HCT116 (cell line): ENCODE measurements at places on chromosomes 2 and 18. TPM values are rescaled to one million over a fixed set of nuclear protein-coding genes. Genes with fewer than 3 reads are reported as not detected.

Gene NRP2
- total RNA-seq: 1.2 TPM

DNA sequence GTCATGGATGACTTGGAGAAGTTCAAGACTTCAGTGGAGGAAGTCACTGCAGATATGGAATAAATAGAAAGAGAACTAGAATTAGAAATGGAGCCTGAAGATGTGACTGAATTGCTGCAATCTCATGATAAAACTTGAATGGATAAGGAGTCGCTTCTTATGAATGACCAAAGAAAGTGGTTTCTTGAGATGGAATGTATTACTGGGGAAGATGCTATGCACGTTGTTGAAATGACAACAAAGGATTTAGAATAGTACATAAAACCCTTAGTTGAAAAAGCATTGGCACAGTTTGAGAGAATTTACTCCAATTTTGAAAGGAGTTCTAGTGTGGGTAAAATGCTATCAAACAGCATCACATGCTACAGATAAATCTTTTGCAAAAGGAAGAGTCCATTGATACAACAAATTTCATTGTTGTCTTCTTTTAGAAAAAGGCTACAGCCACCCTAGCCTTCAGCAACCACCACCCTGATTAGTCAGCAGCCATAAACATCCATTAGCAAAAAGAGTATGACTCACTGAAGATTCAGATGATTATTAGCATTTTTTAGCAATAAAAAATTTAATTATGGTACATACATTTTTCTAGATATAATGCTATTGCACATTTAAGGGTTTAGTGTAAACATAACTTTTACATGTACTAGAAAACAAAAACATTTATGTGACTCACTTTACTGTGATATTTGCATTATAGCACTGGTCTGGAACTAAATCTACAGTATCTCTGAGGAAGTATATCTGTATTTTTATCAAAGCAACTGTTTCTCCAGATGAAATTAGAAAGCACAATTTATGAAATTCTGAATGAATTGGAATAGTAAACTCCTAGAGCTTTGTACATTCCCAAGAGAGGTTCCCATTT, 110.5 kb upstream of the TACR1 start:
- H3K36me3 ChIP-seq: no peaks in the 10 kb centered on the region
- no peaks in the 10 kb centered on the region for H3K27me3 ChIP-seq
- H3K27ac ChIP-seq: no peak overlapping the region
- H3K4me1 ChIP-seq: no peaks in the 10 kb centered on the region

Gene CCL20
- 0.30 TPM for total RNA-seq

DNA sequence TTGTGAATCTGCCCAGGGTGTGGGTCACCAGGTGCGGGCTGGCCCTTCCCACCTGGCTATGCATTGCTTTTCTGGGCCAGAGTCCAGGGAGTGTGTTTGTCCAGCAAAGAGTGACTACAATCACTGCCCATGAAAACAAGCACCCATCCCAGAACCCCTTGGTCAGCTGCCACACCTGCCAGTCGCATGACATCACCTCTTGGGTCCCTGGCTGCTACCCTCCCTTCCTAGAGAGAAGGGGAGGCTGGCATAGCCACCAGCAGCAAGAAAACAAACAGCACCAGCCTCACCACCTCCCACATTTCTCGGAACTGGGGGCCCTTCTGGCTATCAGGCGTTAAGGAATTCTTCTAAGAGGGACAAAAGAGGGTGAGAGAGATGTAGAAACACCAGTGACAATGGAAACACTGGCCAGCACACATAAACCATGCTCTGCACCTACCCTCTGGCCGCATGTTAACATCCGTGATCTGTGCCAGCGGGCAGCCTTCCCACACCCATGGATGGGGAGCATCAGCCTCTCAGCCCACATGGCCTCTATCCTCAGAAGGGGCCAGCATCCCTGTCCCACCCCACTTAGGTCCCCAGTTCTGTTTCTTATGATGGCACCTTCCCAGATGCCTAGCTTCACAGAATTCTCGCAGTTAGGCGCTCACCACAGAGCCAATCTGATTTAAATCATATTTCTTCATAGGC, 109.7 kb upstream of the GLI2 start:
- H3K4me3 ChIP-seq: no peak overlapping the region
- H3K36me3 ChIP-seq: no peaks in the 10 kb centered on the region
- no peaks in the 10 kb centered on the region for H3K27me3 ChIP-seq

GRCh38 chr2:215831296-215831913, 181.9 kb downstream of the MREG start:
- DNase-seq: no peak
- no peak overlapping the region for H3K27ac ChIP-seq
- no peak overlapping the region for H3K4me3 ChIP-seq
- peaks cover 11% of the 10 kb centered on the region for H3K4me1 ChIP-seq
- no peaks in the 10 kb centered on the region for H3K36me3 ChIP-seq

GRCh38 chr2:1539973-1540372, 126.7 kb downstream of the TPO start:
- no peaks in the 10 kb centered on the region for H3K36me3 ChIP-seq
- no peak overlapping the region for H3K4me3 ChIP-seq
- DNase-seq: no peak
- H3K27ac ChIP-seq: no peak overlapping the region
- no peaks in the 10 kb centered on the region for H3K4me1 ChIP-seq

DNA sequence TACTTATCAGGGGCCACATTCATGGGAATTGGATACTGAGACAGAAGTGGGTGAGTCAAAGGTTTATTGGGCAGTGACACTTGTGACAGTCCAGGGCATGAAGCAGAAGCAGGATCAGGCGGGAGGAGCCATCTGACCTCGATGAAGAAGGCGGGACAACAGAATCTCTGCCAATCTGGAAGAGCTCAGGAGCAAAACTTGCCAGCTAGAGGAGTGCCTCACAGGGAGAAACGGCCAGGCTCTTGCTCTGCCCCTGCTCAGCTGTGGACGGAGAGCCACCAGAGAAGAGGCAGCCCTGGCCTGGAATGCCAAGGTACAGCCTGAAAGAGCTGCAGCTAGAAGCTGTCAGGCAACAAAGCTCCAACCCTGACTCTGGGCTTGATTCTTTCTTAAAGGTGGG, 16.9 kb downstream of the DAW1 start:
- H3K27ac ChIP-seq: no peak overlapping the region
- peaks cover 15% of the 10 kb centered on the region for H3K4me1 ChIP-seq
- no peak overlapping the region for H3K4me3 ChIP-seq
- DNase-seq: peak; percentile 32
- no peaks in the 10 kb centered on the region for H3K27me3 ChIP-seq
- no peaks in the 10 kb centered on the region for H3K36me3 ChIP-seq

DNA sequence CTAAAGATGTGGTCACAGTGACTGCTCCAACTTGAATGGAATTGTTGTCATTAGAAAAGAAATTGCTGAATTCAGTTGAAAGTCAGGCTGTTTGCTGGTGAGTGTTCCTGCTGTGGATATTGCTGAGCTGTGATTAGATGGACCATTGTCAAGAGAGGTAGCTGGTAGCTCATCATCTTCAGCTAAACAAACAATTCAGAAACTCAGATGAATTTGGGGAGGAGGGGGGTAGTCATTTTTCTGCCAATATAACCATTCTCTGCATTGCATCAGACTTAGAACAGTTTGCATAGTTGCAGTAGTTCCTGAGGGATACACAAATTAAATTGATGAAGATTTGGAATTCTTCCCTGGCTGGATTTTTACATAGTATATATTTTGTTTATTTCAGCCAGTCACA, 108.3 kb downstream of the MTCL1 start:
- no peaks in the 10 kb centered on the region for H3K4me1 ChIP-seq
- H3K27ac ChIP-seq: no peak overlapping the region
- no peak for DNase-seq
- no peak overlapping the region for H3K4me3 ChIP-seq

GRCh38 chr2:18067588-18068384, 189.3 kb downstream of the KCNS3 start:
- no peak overlapping the region for H3K4me3 ChIP-seq
- no peak for DNase-seq
- H3K4me1 ChIP-seq: no peaks in the 10 kb centered on the region
- peaks cover 35% of the 10 kb centered on the region for H3K27me3 ChIP-seq
- H3K27ac ChIP-seq: no peak overlapping the region
- H3K36me3 ChIP-seq: no peaks in the 10 kb centered on the region

DNA sequence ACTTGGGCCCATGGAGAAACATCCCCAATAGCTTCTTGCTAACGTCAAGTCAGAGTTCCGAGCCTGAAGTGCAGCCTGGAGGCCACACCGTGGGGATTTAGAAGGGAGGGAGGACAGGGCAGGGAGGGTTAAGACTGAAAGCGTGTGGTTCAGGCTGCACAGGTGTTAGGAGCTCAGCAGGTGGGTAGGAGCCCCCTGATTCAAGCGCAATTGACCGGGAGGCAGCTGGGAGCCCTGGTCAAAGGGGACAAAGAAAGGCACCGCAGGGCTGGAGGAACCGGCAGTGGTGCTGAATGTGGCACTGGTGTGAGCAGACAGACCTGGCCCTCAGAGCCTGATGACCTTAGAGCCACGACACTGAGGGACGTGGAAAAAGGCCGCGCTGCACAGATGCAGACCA, 149.6 kb downstream of the TMEM18 start:
- DNase-seq: no peak
- no peak overlapping the region for H3K4me3 ChIP-seq
- no peak overlapping the region for H3K27ac ChIP-seq
- 0 out of 2 replicates have a peak, but pooled peaks cover 2% of the 10 kb centered on the region for H3K4me1 ChIP-seq

Gene TCF4
- total RNA-seq: 0.42 TPM

Gene TWIST2
- total RNA-seq: not detected

Gene CROCC2
- not detected for total RNA-seq

DNA sequence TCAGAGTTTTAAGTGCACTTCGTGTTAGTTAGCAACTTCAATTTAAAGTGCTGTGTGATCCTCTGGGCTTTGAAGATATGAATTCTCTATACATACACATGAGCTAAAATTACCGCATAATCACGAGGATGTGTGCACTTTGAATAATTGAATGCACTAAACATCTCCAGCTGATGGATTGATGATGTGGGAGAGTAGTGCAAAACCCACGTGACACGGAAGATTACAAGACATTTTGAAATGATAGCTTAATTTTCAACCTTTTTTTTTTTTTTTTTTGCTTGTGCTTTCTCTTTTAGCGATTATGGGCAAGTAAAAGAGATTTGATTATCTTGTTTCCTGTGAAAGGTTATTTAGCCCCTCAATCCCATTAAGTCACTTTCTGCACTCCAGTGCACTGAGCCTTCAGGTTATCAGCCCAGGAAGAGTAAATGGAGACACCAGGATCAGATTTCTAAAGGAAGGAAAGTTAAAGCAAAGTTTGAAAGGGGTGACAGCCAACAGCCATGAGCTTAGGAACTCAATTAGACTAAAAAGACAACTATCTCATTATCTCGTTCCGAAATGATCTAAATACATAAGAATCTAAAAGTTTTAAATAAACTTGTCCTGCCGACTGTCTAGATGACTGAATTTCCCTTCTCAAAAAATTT, 81.6 kb downstream of the CDK15 start:
- H3K4me3 ChIP-seq: no peak overlapping the region
- H3K27ac ChIP-seq: no peak overlapping the region
- H3K4me1 ChIP-seq: peaks cover 17% of the 10 kb centered on the region
- no peak for DNase-seq
- H3K36me3 ChIP-seq: no peaks in the 10 kb centered on the region
- H3K27me3 ChIP-seq: peaks cover 63% of the 10 kb centered on the region

Gene L3MBTL4
- not detected for total RNA-seq

Gene RIT2
- total RNA-seq: not detected

GRCh38 chr2:148875387-148876051, 492 bp downstream of the KIF5C start:
- H3K27me3 ChIP-seq: no peaks in the 10 kb centered on the region
- no peak overlapping the region for H3K4me3 ChIP-seq
- no peak overlapping the region for H3K27ac ChIP-seq
- H3K4me1 ChIP-seq: no peaks in the 10 kb centered on the region; the same call in 1 of the 2 replicates
- H3K36me3 ChIP-seq: no peaks in the 10 kb centered on the region
- DNase-seq: no peak

DNA sequence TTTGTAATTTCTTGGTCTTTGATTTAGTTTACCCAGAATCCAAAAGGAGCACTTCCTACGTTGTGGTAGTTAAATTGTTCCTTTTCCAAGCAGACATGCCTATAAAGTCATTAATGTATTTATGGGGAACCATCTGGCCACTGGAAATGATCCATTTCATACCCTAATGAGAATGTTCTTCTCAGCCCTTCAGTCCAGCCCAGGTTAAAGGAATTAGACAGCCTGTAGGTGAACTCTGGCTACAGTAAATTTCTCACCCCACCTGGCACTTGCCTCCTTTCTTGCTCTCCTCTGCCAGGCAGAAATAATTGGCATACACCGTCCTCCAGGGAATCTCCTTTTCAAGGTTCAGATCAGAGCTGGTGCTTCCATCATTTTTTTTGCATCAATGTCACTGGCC, 121.1 kb downstream of the SETBP1 start:
- no peak overlapping the region for H3K27ac ChIP-seq
- no peaks in the 10 kb centered on the region for H3K4me1 ChIP-seq
- no peaks in the 10 kb centered on the region for H3K27me3 ChIP-seq
- DNase-seq: no peak
- H3K4me3 ChIP-seq: no peak overlapping the region

DNA sequence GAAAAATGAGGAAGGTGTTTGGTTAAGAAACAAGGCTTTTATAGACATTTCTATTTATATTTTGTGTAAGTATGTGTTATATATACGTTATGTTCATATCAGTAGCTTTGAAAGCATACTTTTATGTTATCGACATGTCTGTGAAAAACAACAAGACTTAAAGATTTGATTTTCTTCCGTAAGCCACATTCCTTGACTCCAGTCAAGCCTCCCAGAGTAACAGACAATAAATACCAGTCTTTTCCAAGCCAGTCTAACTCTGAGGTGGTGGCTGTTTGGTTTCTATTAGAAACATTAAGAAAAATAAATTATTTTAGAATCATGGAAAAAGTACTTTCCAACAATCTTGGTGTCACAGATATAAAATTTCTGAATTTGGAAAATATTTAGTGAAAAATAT, 16.3 kb upstream of the ITGAV start:
- H3K27ac ChIP-seq: no peak overlapping the region
- H3K4me3 ChIP-seq: no peak overlapping the region
- no peaks in the 10 kb centered on the region for H3K27me3 ChIP-seq
- no peaks in the 10 kb centered on the region for H3K36me3 ChIP-seq
- no peak for DNase-seq

GRCh38 chr18:76715012-76715610, 107.2 kb upstream of the ZNF236 start:
- no peaks in the 10 kb centered on the region for H3K27me3 ChIP-seq
- DNase-seq: no peak
- H3K4me1 ChIP-seq: no peaks in the 10 kb centered on the region
- no peak overlapping the region for H3K4me3 ChIP-seq

Gene KCNK3
- 0.71 TPM for total RNA-seq

- H3K4me3 ChIP-seq: no peak overlapping the region
- DNase-seq: no peak
- H3K27ac ChIP-seq: no peak overlapping the region
Observed at GRCh38 chr2:232513353-232513752, 6.8 kb upstream of the PRSS56 start.

- no peaks in the 10 kb centered on the region for H3K4me1 ChIP-seq
- peaks cover 19% of the 10 kb centered on the region; the same call in 1 of the 2 replicates for H3K27me3 ChIP-seq
- DNase-seq: no peak
- no peaks in the 10 kb centered on the region for H3K36me3 ChIP-seq
- H3K27ac ChIP-seq: no peak overlapping the region
- no peak overlapping the region for H3K4me3 ChIP-seq
Observed at GRCh38 chr2:143296089-143296488, 166.9 kb downstream of the ARHGAP15 start.

Gene TRPM8
- total RNA-seq: 0.39 TPM

Gene GALNT13
- 0.44 TPM for total RNA-seq
